ENCODE measurements at places on chromosomes 16 and 17.

GRCh38 chr17:1123393-1123831, 56.4 kb downstream of the ABR start:
- no peak for DNase-seq

DNA sequence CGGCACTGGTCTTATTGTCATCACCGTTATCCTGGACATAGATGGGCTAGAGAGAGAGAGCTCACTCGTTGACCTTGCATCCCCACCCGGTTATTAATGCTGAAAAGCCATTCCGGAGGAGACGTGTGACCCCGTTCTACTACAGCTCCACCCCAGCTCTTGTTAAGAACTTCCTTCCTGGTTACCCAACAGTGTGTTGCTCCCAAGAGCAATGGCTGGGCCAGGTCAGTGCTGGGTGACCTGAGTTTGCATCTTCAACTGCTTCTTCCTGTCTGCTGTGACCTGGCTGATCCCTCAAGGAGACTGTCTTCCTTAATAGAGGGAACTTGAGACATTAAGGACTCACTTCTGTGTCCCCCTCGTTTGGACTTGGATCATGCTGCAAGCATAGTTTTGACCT, 96.1 kb upstream of the SDK2 start:
- no peak for DNase-seq

DNA sequence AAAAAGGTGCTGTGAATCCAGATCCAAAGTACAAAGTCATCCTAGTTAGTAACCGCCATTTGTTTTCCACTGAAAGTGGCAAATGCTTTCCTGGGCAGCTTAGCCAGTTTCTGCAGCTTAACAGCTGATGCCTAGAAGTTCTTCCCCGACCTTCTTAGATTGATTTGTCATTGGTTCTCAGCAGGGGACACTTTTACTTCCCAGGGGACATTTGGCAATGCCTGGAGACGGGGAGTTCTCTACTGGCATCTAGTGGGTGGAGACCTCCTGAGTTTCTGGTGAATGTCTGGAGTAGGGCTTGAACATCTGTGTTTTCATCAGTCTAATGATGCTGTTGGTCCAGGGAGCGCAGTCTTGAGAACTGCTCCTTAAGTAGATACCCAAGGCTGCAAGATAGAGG, 7.6 kb downstream of the DNAJA3 start:
- no peak for DNase-seq

DNA sequence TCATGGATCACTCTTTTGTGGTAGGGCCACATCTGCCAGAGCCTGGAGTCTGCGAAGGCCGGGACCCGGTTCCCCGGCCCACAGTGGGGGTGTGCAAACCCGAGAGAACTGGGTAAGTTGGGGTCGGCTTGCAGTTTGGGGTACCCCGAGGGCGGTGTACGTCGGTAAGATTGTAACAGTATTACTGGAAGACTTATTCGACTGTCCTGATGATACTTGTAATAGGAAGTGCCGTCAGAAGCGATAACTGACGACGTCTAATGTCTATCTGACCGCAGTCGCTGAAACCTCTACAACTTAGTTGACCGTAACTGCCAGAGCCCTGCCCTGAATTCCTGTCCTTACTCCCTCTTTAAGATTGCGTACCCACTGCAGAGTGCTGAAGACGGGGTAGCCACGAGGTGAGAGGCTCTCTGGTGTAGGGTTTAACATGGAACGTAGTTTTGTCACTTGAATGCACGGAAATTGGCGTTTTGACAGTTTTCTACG, 24.0 kb downstream of the TRPV2 start:
- DNase-seq: no peak

GRCh38 chr16:85754413-85754812, 3.5 kb upstream of the C16orf74 start:
- DNase-seq: no peak

DNA sequence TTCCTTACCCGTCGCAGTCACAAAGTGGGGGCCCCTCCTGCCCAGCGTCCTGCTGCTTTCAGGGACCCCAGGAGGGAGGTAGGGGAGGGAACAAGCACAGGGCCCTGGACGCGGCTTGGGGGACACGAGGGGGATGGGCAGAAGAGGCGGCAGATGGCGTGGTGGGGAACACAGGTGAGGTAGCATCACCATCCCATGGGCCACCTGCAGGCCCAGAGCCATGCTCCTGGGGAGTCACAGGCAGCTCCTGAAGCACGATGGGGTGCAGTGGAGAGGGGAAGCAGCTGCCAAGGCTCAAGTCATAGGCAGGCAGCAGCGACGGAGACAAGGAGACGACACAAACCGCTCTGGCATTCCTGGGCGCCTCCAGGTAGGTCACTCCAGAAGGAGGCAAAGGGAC, 10.8 kb downstream of the UNKL start:
- no peak for DNase-seq
